ENCODE measurements at places on chromosomes 4 and X. TPM values are rescaled to one million over a fixed set of nuclear protein-coding genes. Genes with fewer than 3 reads are reported as not detected.
A peak's percentile ranks its signal among the peaks of the same experiment; 100 is the strongest.

DNA sequence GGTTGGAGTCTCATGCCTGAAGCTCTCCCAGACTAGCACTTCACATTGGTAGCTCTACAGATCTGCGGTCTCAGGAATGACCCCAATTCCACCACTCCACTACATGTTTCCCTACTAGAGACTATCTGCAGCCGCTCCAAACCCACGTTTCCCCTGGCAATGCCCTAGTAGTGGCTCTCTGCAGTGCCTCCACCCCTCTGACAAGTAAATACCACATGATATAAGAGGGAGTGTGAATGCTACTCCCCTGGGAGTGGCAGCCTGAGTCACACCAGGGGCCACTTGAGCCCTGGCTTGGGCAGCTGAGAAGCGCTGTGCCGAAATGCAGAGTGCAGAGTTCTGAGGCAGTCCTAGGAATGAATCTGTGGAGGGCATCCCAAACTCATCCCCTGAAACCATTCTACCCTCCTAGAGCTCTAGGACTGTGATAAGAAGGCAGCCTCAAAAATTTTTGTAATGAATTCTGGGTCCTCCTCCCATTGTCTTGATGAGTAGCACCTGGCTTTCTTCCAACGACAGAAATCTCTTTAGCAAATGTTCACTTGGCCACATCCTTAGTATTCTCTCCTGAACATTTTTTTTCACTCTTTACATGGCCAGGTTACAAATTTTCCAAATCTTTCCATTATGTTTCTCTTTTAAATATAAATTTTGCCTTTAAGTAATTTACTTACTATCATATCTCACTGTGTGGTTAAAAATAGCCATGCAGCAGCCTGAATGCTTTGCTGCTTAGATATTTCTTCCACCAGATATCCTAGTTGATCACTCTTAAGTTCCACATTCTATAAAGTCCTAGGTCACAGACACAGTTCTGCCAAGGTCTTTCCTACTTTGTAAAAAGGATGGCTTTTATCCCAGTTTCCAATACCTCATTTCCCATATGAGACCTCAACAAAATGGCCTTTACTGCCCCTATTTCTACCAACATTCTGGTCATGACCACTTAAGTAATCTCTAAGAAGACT is 160.2 kb upstream of the CPEB2 start:
- no peak for DNase-seq

GRCh38 chr4:69689599-69689998 is 36.6 kb upstream of the UGT2A1 start:
- peak; percentile 26 for DNase-seq

The CXCL10 gene
- 0.28 TPM for total RNA-seq

The KCNIP4 gene
- total RNA-seq: not detected

The FABP2 gene
- not detected for total RNA-seq

The IL13RA2 gene
- total RNA-seq: under 0.01 TPM

The HPRT1 gene
- 15.6 TPM for total RNA-seq

All from IMR-90 (cell line).